ENCODE measurements at places on chromosomes 7 and 10.

DNA sequence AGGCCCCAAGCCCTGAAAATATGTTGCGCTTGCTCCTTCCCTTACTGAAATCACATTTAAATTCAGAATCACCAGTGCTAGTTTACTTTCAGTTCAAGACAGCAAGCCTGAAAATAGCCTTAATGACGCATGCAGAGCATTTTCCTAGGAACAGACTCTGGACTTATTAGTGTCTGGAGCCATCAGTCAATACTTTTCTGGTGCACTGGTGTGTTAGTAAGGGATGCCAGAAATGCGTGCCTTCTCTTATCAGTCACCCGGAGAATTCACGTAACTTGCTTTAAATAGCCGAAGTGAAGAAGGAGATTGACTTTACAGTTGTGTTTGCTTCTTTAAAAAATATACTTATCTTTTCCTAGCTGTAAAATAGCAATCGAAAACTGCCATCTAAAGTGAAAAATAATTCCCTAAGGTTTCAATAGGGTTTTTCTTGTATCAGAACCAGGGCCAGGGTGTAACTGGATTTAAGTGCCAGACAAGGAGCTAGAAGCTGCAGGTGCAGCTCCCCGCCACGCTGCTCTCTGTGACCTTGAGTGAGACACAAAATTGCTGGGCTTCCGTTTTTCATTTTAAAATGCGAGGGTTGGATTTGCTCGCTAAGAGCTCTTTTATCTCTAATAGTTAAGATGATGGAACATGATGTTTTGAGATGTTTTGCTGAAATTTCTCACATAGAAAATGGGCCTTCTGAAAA, 177.8 kb downstream of the NSUN6 start:
- DNase-seq, result no peak

DNA sequence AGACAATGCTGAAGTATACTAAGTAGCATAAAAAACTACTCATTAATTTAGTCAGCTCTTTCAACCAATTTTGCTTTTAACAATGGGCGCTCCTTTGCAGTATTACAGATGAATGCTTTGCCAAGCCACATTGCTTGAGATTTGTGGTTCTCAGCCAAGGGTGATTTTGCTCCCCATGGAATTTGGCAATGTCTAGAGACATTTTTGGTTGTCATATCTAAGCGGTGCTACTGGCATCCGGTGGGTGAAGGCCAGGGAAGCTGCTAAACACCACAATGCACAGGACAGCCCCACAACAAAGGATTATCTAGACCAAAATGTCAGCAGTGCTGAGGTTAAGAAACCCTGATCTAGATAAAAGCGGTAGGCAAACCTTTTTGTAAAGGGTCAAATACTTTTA, 112.0 kb downstream of the UBE2H start:
- no peak for DNase-seq

DNA sequence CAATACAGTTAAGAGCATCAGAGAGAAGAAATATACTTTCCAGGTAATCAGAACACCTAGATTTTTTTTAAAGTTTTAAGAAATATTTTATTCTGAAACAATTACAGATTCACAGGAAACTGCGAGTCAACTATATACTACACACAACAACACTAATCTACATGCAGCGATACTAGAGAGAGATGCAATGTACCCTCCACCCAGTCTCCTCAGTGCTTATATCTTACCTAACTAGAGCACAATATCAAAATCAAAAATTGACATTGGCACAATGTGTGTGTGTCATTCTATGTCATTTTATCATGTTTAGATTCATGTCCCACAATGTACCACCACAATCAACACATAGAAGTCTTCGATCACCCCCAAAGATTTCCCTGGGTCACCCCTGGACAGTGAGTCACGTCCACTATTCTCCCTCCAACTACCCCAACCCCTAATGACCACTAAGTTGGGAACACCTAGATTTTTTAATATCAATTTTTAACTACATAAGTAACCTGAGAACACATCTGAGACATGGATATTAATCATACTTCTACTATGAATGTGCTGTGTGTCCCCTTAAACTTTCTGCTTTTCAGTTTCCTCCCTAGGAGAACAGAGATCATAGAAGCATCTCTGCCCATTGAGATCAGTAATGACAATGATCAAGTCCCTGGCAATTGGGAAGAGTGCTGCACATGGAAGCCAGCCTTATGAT, 86.5 kb downstream of the GSAP start:
- no peak for DNase-seq

- DNase-seq, result no peak
Observed at GRCh38 chr10:60235001-60235400, 154.7 kb downstream of the ANK3 start.

GRCh38 chr10:23493711-23494110, 54.8 kb downstream of the OTUD1 start:
- no peak for DNase-seq

GRCh38 chr7:39880556-39880955, 69.5 kb upstream of the CDK13 start:
- DNase-seq, result no peak

DNA sequence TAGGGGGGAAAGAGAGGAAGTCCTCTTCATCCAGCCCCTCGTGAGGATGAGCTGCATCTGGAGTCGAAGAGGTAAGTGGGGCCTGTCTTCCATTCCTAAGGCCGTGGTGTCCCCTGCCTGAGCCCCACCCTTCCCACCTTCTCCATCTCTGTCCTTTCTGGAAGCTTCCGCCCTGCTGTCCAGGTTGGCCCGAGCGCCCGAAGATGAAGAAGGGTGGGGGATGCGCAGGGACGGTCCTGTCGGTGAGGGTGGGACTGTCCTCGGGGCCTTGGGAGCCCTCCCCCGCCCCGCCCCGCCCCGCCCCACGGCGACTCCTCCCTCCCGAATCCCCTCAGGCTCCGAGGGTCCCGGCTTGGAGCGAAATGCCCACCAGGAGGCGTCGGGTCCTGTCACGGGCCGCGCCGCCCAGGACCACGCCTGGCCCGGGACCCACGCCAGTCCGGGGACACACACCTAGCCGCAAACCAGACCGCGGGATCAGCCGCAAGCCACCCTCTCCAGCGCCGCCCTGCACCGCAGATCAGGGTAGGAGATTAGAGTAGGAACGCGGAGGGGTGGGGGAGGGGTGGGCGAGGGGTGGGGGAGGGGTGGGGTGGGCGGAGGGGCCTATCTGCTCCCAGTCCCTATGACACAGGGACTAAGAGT, 15.3 kb downstream of the GPRIN2 start:
- DNase-seq, result no peak

GRCh38 chr10:78296785-78297184, 263.1 kb downstream of the RPS24 start:
- no peak for DNase-seq

GRCh38 chr10:48462482-48463020, 142.3 kb downstream of the ARHGAP22 start:
- DNase-seq, result no peak

- DNase-seq, result no peak
Observed at GRCh38 chr7:96410126-96410839, 88.4 kb upstream of the SLC25A13 start.

DNA sequence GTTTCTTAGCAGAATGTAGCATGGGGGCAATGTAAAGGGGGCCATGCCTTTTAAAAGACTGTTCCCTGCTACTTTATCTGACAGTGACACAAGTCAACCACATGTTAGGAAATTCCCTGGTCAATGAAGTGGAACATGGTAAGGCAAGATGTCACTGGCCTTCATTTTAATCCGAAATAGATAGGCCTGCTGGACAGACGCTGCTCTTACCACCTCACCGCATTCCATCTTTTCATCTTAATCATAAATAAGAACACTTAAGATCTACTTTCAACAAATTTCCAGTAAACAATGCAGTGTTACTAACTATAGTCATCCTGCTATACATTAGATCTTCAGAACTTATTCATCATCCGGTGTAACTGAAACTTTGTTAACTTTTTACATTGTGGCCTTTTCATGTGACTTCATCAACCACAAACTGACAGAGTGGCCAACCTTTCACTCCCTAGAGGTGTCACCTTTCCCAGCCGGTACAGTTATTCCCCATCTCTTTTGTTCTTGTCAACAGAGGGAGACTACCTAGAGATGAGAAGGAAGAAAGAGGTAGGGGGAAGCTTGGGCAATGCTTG, 15.6 kb downstream of the ASB4 start:
- DNase-seq, result no peak

DNA sequence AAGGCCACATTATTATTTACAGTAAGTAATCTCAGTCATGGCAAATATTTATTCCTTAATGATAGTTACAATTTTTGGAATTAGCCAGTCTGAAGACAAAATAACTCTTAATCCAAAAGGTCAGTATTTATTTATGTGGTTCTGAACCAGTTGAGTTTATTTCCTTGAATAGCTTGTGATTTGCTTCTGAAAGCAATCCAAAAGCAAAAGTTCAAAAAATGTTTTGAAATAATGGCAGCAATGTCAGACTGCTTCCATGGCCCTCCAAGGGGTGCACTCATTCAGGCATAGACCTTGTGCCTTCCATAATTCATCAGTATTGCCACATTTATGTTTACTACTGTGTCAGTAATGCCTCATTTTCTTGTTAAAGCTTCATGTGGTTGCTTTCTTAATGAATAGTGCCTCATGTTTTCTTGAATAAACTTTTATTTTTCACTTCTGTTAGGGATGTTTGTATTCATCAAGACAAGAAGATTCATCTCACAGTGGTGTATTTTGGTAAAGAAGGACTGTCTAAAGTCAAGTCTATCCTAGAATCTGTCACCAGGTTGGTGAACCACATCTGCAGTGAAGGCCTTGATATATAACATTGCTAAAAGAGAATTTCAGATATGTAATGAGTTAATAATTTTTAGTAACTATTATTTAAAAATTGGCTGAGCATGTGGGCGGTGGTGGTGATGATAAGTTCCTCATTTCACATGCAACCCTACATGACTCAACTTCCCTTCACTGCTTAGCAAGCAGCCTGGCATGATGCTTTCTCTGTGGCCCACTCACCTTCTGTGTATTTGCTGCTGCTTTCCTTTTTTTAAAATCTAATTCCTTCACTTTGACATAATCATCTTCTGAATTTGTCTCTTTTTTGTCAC, 22.0 kb downstream of the CSGALNACT2 start:
- DNase-seq, result no peak

GRCh38 chr10:3948843-3949242, 163.8 kb upstream of the KLF6 start:
- no peak for DNase-seq
